ENCODE measurements at places on chromosomes 6 and 20.

GRCh38 chr6:4677011-4677750, 99.0 kb upstream of the CDYL start:
- DNase-seq: no peak

- no peak for DNase-seq
Measured at GRCh38 chr6:25008707-25009392, 73.1 kb upstream of the RIPOR2 start.

GRCh38 chr6:101597693-101598092, 204.2 kb downstream of the GRIK2 start:
- DNase-seq: no peak

- DNase-seq: no peak
Measured at GRCh38 chr20:32681175-32682084, 7.7 kb upstream of the C20orf203 start.

- DNase-seq: peak; percentile 50
Measured at GRCh38 chr6:32700391-32701040, 34.1 kb upstream of the HLA-DQB1 start.

- DNase-seq: no peak
Measured at GRCh38 chr6:148612043-148612442, 134.8 kb upstream of the UST start.
